Foreskin fibroblast (primary cell): ENCODE measurements at places on chromosomes 4 and X.
A peak's percentile ranks its signal among the peaks of the same experiment; 100 is the strongest.

GRCh38 chr4:162350331-162350730 is 186.5 kb upstream of the FSTL5 start:
- no peak for DNase-seq

- DNase-seq = no peak
These were observed 737.6 kb downstream of the TRIML1 start for GRCh38 chr4:188876881-188877280.

DNA sequence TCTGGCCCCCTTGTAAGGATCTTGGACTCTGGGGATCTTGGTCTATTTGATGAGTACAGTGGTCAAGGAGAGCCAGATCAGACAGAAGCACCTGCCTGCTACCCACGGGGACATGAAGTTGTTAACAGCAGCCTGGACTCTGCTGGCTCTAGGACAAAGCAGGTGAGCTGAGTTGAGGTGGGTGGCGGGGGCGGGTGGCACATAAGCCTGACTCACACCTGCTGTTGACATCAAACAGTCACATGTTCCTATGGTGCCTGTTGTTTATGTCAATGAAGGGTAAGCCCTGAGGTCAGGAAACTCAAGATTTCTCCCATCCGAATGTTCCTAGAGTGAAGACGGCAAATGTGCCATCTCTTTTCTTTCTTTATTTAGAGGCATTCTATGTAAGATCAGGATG is 50.1 kb upstream of the CLNK start:
- no peak for DNase-seq

DNA sequence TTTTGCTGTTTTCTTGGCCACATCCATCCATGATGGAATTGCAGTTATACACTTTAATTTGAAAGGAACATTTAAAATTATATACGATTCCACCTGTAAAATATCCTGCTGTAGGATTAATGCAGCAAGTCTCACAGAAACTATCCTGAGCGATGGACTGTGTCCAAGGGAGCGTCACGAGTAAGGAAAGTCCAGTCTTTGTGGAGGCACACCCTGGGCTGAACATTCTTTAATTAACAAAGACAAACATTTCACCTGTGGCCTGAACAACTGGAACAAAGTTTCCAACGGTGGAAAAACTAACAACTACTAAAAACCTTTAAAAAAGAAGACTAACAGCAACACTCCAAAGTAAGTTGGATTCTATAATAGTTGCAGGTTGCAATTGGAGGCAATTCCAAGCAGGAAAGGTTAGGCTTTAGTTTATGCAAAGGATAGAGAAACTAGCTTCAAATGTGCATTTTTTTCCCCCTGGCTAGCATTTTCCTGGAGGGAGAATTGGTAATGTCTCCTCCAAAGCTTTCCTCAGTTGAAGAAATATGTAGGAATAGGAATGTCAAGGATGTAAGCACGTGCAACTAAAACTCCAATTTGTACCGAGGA is 11.0 kb downstream of the EREG start:
- no peak for DNase-seq

DNA sequence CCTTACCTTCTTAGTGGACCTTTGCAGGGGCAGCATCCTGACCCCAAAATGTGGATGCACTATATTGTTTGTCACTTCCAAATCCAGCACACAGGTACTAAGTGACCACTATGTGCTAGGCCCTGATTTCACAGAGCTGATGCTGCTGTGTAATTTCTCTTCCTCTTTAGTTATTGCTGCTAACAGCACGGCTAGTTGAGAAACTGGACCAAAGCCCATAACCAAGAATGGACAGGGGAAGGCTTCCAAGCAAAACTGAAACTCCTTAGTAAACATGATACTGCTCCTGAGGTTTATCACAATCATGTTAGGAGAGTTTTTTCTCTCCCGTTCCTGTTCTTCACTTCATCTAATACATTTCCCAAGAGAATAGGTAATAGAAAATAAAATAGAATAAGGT is 172.9 kb upstream of the TTC29 start:
- peak; percentile 20 for DNase-seq

DNA sequence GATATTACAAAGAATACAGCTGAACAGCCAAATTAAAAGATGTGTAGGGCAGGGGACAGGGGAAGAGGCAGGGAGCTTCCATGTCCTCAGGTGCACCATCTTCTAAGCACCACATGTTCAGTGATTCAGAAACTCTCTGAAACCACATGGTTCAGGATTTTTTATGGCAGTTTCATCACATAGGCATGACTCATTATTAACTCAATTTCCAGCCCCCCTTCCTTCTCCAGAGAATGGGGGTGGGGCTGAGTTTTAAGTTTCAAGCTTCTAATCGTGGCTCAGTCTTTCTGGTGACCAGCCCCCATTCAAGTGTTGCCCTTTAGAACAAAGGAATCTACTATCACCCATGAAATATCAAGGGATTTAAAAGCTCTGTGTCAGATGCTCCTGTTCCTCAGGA is 317.8 kb upstream of the GALNT7 start:
- peak; percentile 90 for DNase-seq

DNA sequence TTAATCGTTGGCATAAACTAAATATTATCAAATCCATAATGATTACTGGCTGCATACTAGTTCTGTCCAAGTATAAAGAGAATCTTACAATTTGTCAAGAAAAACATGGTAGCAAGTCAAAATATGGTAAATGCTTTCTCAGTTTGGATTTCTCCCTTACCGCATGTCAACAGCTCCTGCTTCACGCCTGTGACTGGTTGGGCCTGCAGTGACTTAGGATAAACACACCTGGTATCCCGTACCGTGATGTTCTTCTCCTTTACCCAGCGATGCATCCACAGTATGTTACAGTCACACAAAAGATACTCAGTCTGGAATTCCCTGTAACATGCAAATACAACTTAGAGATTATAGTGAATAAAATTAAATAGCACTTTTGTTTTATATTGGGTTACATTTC is 71.1 kb downstream of the ADGRA3 start:
- no peak for DNase-seq

- peak; percentile 80 for DNase-seq
These were observed 133.9 kb downstream of the EGF start for GRCh38 chr4:110046588-110047049.

- DNase-seq = peak; percentile 69
These were observed 221.2 kb upstream of the MID1 start for GRCh38 chrX:10841579-10841978.

DNA sequence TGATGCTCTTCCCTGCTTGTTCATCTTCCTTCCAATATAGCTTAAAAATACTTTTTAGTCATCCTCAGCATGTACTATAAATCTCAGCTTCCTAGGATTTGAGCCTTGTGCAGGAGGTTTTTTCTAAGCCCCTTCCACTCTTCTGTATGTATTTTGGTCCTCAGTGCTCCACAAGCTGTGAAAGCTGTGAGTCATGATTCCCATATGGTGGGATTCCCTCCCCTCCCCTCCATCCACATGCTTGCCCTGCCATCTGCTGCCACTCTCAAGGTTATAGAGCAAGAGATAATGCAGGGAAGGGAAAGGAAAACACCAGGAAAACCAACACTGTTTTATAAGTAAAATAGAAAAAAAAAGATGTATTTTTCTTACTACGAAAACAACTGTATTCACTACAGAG is 58.5 kb upstream of the AP1S2 start:
- no peak for DNase-seq

- no peak for DNase-seq
These were observed 314.9 kb upstream of the SMIM31 start for GRCh38 chr4:164439037-164439436.

DNA sequence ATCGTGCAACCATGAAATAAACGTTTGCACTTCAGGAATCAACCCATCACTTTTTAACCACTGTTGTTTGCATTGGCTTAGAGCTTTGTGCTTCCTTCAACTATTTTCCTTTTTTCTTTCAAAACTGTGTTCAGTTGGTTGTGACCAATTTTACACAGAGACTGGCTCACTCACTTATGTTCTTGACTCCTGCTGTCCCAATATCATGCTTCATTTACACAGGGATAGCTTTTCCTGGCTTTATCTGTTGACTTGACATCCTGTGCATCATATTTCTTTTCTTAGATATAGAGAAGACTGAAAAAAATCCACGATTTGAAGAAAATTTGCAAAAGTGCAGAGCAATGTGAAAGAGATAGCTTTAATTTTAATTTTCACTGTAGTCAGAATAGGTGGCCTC is 38.8 kb downstream of the REPS2 start:
- no peak for DNase-seq

DNA sequence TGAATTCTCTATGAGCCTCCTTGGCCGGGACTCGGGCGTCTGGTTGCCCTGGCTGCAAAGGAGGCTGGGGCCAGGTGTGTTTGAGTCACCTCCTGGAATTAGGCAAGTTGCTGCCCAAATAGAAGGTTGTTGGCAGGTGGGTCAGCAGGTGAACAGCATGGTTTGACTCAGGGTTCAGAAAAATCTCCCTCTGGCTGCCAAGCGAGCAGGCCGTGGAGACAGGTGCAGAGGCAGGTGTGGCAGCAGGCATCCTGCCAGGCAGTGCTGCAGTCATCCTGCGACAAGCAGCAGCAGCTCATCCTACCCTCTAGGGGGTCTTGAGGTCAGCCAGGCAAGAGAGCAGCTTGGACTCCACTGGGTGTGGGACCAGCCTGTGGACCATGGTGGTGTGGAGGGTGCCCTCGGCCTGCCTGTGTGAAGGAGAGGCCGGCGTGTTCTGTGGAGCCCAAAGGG is 8.2 kb downstream of the MSANTD1 start:
- no peak for DNase-seq

- no peak for DNase-seq
These were observed 20.8 kb downstream of the FAM184B start for GRCh38 chr4:17760626-17761025.

DNA sequence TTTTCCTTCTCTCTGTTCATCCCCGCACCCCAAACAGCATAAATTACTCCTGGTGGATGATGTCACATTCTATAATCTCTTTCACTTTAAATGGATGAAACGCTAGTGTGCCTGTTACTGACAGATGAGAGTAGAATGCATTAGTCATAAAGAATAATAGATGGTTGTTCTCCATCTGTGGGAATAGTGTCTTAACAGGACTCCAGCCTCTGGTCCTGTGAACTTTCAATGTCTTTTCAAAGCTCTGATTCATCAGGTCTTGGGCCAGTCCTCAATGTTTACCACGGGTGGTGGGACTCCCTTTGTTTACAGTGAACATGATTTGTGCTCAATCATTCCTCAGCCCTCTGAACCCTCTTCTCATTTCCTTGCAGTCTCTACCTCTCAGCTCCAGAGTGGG is 182.6 kb downstream of the GABRB1 start:
- DNase-seq = peak; percentile 70

DNA sequence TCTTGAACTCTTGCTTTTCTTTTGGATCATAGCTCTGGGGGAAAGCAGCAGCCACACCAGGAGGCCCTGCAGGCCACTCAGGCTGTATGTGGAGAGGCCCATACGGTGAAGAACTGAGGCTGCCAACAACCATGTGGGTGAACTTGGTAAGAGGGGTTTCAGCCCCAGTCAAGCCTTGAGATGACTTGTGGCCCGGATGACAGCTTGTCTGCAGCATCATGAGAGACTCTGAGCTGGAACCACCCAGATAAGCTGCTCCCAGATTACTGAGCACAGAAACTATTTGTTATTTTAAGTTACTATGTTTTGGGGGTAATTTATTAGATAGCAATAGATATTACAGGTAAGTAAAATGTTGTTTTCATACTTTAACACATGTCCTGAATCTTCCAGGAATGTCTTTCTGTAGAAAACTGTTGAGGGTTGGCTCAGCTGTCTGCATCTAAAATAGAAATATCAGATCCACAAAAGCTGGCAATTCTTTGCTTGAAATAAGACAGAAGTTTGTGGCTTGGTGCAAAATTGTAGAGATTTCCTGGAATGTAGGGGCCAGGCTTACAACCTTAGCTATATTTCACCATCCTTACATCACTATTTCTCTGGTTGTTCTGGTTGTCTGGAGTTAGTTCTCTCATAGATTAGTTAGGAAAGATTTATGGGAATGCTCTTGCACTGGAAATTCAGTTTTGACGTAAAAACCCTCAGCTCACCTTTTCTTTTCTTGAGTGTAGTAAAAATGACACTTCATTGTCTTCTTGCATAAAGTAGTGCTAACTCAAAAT is 272.1 kb downstream of the RAPGEF2 start:
- no peak for DNase-seq

DNA sequence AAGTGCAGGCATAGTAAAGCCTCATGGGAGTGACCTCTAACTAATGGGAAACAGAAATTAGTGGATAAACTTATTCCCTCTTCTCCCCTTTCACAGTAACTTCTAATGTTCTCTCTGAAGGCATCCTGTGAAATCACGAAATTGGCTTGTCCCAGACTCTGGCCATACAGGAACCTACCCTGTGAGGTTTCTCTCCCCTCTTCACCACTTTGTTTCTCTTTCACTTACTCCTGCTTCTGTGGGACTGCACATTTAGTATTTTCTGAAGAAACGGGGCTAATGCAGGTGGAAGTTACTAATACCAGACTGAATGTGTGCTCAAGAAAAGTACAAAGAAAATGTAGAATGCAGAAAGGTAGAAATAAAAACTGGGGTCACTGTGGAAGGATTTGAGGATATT is 20.0 kb downstream of the ZNF330 start:
- no peak for DNase-seq

DNA sequence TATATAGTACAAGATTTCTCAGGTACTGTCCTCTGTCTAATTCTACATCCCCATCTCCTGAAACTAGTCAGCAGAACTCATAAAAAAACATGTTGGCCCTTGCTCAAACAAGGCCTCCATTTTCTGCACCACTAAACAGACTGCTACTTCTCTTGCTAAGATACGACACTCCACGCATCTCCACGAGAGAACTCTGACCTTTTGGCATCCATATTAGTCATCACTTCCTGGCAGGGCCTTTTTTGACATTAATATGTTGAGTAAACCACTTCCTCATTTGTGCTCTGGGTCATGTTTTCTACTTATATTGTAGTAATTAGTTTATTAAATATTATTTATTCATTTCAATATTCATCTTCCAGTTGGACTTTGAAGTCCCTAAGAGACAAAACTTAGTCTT is 65.6 kb downstream of the DCAF8L1 start:
- peak; percentile 17 for DNase-seq

DNA sequence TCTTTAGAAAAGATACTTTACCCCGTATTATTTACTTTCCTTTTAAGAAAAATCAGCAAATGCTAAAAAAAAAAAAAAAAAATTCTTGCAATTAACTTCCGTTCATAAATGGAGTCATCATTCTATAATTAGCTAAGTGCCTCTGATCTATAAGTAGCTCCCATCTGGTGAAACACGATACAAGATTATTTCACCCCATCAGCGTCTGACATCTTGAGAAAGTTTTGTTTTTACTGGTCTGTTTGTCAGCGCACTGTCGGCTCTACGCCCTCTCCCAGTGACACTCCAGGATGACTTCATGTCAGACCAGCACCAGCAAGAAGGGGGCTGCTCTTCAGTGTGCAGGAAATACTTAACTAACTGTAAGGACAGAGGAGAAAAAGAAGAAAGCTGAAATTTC is 108.3 kb downstream of the AFAP1 start:
- peak; percentile 89 for DNase-seq

GRCh38 chr4:26729027-26729426 is 131.6 kb upstream of the STIM2 start:
- DNase-seq = no peak

- DNase-seq = no peak
These were observed 239.5 kb upstream of the TET2 start for GRCh38 chr4:104907074-104907649.

- peak; percentile 2 for DNase-seq
These were observed 98.5 kb upstream of the KLF3 start for GRCh38 chr4:38565271-38566199.

GRCh38 chr4:102579794-102580462 is 78.8 kb downstream of the NFKB1 start:
- no peak for DNase-seq
